Fibroblast of skin of back (primary cell): ENCODE measurements at places on chromosomes 13 and 19.

- DNase-seq = peak; percentile 70
These were observed 38.4 kb downstream of the ACTN4 start for GRCh38 chr19:38685666-38686529.

DNA sequence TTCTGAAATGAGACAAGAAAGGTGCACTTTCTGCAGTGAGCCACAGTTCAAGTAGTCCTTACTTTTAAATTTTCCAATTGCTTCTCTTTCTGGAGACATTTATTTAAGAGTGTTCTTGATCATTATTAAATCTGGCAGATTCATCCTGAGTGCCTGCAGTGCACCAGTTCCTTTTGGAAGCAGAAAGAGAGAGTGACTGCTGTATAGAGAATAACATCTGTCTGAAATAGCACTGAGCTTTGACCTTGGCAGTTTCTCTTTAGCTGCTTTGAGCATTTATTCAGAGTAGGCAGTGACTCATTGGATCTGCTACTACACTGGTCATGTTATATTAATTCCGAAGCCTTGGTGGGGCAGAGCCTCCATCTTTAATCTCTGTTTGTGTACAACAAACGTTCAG is 1373.7 kb downstream of the PCDH9 start:
- DNase-seq = peak; percentile 33

GRCh38 chr13:44302940-44303575 is 70.6 kb upstream of the SERP2 start:
- DNase-seq = no peak

DNA sequence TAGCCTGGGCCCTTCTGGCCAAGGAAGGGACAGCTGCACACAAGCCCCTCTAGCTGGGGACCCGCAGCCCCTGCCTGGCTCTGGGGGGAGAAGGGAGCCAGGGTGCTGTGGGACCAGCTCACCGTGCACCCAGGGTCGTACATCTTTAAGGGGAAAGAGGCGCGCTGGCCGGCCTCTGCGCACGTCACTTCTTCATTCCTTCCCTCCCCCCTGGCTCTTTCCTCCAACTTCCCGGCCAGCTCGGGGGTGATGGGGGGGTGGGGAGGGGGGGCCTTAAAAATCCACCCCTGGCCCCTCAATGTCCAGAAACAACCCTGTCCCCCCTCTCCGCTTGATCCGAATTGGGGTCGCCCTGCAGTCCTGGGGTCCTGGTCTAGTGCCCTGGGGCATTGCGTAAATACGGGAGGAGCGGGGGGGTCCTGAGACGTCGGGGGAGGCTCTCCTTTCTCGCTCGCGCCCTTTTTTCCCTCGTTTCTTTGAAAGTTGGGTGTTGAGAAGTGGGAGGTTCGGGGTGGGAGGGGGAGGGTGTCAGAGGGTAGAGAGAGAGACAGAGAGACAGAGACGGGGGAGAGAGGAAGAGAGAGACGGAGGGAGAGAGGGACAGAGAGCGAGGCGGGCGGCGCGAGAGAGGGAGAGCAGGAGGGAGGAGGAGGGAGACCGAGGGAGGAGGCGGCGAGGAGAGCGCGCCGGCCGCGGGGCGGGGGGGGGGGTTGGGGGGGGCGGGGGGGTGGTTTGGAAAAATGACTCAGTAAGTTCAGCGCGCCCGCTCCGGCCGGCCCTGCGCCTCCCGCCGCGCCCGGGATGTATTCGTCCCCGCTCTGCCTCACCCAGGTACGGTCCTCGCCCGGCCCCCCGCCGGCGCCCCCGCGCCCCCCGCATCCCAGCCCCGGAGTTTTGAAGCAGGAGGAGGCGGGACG is at the start of gene NFIC:
Gene NFIC (plus strand): TSS at position 748 of the 917 bp plus-strand sequence. CDS start 54 bp downstream, at position 802.
- peak; percentile 90 for DNase-seq

GRCh38 chr13:19283836-19284235 is 102.2 kb upstream of the TUBA3C start:
- no peak for DNase-seq

DNA sequence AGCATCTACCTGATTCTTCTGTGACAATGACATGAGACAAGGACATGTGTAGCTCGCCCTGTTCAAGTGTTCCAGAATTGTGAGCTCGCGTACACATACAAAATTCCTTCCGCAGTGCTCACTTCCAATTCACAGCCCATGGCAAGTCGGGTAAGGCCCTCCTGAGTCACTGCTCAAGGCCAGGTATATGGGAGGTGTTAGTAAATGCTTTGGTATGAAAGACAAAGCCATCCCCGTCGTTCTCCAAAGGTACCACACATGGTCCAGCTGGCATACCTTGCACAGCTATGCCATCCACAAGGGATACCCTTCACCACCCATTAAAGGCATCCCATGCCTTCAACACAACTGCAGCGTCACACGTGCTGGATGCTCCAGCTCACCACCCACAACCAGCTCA is 4.4 kb upstream of the ELL start:
- DNase-seq = no peak
